NCI-H82 (cell line): ENCODE measurements at places on chromosomes 4 and X.

DNA sequence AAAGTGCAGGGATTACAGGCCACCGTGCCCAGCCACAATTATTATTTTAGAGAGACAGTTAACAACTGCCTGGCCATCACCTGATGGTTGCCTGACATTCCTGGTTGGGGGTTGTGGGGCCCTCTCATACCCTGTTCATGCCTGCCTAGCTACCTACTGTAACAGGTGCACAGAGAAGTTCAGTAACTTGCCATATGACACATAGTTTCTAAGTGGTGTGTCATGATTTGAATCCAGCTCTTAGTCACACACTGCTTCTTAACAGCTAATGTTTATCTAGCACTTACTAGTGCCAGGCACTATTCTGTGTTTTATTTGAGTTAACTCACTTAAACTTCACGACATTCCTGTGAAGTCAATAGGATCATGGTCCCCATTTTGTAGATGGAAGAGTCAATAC, 122.7 kb upstream of the JADE1 start:
- DNase-seq, result no peak

GRCh38 chr4:77432717-77433417, 172.8 kb upstream of the CXCL13 start:
- peak; percentile 3 for DNase-seq

DNA sequence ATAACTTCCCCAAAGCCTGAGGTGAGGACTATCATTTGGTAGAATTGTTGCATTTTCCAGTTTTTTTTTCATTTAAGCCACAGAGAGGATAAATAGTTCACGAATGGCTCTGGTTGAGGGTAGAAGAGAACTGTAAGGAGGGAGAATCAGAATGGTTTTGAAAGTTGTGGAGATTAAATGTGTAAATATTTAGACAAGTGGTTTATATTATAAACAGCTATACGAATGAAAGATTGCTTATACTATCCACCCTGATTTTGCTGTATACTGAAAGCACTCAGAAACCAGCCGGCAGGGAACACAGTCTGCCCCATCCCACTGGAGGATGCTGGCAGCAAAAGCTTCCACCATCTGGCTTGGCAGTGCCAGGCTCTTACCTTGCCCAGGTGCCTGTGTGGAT, 341.1 kb downstream of the RAPGEF2 start:
- DNase-seq, result no peak

GRCh38 chrX:53188763-53189162, 36.2 kb downstream of the KDM5C start:
- no peak for DNase-seq

DNA sequence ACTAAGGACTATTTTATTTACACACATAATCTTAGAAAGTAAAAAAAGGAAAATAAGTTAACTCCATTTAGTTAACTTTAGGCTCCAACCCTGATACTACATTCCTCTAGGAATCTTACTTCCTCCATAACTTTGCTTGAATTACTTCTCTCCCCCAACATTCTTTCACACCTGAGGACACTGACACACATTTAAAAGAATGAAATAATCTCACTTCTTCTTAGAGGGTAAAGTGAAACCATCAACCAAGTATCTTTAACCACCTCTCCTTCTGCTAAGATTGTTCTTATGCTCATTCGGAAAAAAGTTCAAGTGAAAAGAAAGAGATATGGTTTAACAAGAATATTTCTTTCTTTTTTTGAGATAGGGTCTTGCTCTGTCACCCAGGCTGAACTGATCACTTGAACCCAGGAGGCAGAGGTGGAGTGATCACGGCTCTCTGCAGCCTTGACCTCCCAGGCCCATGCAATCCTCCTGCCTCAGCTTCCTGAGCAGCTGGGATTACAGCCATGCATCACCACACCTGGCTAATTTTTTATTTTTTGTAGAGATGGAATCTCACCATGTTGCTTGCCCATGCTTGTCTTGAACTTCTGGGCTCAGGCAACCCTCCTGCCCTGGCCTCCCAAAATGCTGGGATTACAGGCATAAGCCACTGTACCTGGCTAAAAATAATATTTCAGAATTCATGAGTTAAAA, 28.5 kb downstream of the SLC25A4 start:
- no peak for DNase-seq

DNA sequence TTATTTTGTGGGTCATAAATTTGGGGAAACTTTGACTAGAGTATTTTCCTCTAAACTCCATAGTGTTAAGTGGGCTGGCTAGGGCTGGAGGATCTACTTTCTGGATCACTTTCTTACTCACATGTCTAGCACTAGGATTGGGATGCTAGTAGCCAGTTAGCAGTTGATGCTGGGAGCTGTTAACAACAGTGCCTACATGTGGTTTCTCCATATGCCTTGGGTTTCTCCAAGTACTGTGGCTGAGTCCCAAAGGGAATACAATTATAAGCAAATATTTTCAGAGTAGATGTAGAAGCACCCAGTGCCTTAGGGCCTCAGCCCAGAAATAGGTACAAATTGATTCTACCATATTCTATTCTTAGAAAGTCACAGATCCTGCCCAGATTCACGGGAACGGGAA, 1614.9 kb downstream of the ARAP2 start:
- DNase-seq, result no peak

GRCh38 chr4:187547316-187547715, 448.3 kb upstream of the ZFP42 start:
- no peak for DNase-seq

DNA sequence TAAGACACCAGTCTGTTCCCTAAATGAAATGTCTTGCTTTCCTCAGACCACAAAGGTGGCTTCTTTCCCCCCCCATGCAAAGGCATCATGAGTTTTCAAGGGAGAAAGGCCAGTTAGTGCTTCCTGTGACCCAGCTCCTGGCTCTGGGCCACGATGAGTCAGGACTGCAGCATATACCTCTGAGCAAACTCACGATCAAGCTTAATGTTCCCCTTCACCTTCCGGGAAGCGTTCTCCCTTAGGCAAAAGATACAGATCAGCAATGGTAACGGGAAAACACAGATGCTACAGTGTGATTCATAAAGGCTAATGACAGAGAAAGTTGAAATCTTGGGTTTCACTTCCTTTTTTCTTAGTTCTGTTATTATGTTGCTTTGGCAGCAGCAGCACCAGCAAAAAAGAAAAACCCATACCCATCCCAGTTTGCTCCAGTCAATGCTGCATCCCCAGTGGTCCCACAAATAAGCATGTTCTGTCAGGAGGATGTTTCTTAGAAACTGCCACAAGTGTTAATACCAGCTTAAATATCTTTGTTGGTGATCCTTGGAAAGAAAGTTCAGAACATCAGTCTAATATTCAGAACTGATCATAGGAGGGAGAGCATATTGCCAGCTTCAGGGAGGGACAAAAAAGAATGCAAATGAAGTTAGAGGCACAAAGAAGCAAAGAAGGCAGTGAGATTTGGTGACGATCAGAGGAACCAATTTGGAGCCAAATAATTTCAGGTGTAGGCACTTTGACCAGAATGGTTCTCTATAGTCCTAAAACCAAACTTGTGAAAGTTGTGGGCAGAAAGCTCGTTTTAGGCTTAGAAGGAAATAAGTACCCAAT, 41.2 kb downstream of the LONRF3 start:
- DNase-seq, result no peak

DNA sequence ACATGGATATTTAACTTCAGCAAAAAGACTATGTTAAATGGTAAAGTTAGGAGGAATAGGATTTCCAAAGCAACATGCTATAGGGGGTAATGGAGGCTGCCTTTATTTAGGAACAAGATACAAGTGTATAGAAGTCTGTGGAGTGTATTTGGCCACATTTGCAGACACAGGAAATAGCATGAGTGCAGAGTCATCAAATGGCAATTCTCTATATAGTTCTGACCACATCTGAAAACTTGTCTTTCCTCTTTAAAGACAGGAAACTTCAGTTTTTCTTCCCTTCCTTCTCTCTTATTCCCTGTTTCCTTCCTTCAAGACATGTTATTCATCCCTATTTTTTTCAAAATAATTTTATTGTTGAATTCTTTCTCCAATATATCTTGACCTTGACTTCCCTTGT, 119.3 kb upstream of the PITX2 start:
- DNase-seq, result no peak

DNA sequence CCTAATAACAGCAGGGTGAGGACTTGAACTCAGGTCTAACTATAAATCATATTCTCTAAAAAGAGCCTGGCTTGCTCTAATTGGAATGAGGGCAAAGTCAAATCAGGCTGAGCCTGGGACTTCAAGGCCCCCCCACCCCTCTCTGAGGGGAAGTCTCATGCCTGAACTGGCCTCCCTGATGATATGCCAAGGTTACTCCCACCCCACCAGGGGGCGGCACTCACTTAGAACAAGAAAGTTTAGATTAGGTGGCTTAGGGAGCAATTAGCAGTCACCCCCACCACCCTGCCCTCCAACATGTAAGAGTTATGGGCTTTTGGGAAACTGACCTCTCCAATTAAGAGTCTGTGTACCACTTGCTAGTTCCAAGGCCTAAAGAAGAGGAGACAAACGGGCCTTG, 2.7 kb downstream of the FOXO4 start:
- peak; percentile 82 for DNase-seq

- no peak for DNase-seq
These were observed 13.3 kb downstream of the SPCS3 start for GRCh38 chr4:176333076-176333475.
